K562 (cell line): ENCODE measurements at places on chromosomes 3 and 15. TPM values are rescaled to one million over a fixed set of nuclear protein-coding genes. Genes with fewer than 3 reads are reported as not detected.

Gene GPR171
- total RNA-seq: 0.11 TPM in 1 of 2 replicates, not detected in the other

Gene ADAMTS17
- 0.07 and 0.09 TPM in 2 replicates for total RNA-seq

DNA sequence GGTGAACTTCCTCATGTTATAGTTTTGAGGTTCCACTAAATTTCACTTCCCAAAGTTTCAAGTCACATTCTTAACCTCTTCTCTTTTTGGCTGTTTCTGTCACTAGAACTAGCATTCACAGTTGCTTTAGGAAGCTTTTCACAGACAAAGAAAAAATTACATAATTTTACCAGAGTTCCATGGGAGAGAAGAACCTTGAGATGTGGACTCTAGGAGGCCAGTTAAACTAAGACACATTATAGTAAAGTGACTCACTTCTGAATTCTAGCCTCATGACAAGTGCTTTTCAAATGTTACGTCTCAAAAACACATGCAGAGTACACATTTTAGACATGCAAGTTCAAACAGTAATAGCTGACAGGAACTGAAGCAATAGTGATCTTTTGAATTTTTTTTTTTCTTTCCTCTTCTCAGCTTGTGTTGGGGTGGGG is 39.9 kb upstream of the LRTM1 start:
- DNase-seq: no peak

Gene DYNC1LI1
- total RNA-seq: 61.8 and 63.0 TPM in 2 replicates

- no peak for DNase-seq
These were observed 621.4 kb downstream of the OTOL1 start for GRCh38 chr3:162117961-162118360.

- DNase-seq: no peak
These were observed 273.0 kb downstream of the PLCL2 start for GRCh38 chr3:17157713-17158112.

DNA sequence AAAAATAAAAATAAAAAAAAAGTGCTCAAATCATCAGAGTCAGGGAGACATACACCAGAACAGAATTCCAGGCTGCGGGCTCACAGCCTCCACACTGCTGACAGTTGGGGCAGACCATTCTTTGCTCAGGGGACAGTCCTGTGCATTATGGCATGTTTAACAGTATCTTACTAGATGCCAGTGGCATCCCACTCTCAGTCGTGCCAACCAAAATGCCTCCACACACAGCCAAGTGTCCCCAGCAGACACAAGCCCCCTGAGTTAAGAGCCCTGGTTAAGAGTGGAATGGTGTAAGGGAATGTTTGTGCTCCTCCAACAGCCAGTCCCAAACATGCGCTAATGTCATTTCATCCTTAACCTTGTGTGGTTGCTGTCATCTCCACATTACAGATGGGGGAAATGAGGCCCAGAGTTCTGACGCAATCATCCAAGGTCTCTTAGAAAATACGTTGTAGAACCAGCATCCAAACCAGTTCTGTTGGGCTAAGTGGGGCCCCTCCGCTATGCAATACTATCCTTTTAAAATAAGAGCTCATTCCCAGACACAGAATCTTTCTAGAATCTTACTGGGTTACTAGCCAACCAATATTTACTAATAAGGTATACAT is 26.0 kb downstream of the CFAP92 start:
- DNase-seq: no peak

GRCh38 chr15:76529911-76530310 is 193.3 kb downstream of the ISL2 start:
- no peak for DNase-seq

DNA sequence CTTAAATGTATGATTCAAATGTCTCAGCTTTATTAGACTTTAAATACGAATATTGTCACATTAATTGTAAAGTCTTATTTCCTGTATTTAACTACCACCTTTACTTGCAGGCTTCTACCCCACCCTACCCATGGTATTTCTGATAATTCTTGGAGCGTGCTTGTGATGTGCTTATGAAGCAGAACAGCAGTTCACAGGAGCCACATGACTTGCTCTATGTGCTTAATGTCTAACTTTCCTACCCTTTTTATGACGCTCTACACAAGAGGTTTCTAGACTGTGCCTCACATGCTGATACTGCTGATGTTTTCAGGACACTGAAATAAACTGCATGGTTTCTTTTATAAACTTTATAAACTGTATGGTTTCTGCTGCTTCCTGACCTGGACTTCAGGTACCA is 553.5 kb upstream of the CCDC54 start:
- DNase-seq: no peak

DNA sequence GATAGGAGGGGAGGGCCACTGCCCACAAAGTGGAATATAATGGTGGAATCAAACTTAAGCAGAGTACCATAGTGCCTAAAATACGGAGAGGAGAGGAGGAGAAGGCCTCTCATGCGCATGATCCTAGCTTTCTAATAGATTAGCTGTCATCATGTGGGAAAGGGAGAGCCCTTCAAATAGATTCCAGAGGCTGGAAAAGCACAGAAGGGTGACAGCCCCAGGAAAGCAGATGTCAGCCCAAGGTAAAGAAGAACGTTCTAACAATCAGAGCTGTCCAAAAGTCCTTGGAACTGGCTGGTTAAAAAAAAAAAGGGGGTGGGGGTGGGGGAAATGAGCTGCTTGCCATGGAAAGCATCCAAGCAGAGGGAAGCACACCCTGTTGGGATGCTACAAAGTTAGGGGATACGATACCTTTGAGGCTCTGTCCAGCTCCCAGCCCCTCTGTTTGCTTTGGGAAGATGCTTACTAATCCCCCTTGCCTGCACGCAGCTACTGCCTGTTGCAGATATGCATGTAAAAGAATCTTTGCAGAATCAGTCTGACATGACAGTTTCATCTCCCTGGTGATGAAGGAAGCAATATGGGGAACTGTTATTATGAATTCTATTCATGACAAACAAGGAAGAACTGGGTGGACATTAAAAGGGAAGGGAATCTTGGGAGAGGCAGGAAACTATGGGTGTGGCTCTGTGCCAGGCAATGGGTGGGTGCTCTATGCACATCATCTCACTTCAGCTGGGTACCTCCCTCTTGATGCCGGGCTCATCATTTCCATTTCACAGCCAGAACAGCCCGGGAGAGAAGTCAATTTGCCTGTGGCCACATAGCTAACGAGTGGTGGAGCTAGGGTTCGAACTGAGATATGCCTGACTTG is 10.1 kb upstream of the LMCD1 start:
- no peak for DNase-seq
